Fibroblast of the aortic adventitia (primary cell): ENCODE measurements at places on chromosomes 1 and 21.

DNA sequence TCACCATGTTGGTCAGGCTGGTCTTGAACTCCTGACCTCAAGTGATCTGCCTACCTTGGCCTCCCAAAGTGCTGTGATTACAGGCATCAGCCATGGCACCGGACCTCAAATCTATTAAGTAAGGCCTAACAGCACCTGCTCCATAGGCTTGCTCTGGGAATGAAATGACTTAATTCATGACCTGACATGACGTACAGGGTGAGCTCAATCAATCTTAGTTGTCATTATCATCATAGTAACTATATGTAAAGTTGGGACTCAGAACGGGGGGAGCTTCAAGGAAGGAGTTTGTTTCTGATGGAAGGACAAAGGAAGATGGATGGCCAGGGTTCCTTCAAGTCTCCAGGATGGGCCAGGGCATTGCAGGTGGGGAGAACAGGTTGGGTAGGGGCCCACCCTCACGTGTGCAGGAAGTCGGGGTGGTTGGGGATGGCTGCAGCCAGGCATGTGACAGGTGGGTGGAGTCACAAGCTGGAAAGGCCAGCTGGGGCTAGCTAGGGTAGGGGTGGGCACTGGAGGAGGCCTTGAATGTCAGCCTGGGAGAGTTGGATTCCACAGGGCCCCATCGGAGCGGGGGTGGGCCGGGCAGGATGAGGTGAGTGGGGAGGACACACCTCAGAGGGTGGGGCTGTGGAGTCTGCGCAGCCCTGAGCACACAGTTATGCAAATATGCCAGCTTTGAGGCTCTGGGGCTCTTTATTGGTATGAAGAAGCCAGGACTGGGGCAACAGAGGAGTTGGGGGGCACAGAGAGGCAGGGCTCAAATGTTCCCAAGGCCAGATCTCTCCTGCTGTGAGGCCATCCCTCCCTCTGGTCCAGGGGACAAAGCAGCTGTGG lies 9.6 kb downstream of the TRIM62 start:
- DNase-seq, result no peak

GRCh38 chr1:82441402-82441801 lies 640.7 kb downstream of the ADGRL2 start:
- no peak for DNase-seq

GRCh38 chr1:217189362-217189761 lies 441.5 kb downstream of the GPATCH2 start:
- no peak for DNase-seq

- peak; percentile 69 for DNase-seq
Measured at GRCh38 chr1:178639326-178639725, 85.7 kb upstream of the RALGPS2 start.

GRCh38 chr1:235093013-235093695 lies 35.5 kb downstream of the TOMM20 start:
- peak; percentile 79 for DNase-seq

DNA sequence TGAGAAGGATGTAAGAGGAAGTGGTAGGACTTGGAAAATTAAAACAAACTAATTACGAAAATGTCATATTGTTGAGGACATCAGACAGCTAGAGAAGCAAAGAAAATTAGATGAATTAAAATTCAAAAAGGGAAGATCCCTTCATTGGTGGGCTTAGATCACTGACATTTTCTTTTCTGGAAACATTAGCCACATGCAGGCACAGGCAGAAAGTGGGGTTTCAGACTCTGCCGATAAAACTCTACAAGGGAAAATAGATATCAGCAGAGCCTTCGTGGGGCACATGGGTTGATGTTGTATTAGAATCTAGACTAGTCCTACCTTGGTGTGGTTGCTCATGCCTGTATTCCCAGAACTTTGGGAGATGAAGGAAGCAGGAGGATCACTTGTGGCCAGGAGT lies 12.4 kb upstream of the RGS1 start:
- no peak for DNase-seq

DNA sequence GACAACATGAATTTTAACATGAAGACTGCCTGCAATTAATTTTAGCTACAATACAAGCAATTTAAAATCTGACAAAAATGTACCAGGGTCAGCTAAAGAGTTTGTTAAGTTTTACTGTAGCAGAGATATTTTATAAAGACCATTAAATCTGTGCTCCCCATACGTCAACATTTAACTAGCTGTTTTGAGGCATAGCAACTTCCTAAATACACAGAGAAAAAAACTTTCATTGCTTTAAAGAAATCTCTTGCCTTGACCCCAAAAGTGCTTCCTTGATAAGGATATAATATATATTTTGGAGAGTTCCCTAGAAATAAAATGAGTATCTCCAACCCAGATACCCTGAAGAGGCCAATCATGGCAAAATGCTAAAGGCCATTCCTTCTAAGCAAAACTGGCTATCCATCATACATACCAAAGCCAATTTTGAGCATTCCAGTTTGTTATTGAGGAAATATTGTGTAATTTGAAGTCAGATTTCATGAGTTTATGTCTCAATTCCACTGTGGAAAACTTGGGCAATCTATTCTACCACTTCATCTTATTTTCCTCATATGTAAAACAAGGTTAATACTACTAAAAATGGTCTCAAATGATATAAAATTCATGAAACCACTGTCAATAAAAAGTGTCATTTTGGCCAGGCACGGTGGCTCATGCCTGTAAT lies 19.1 kb downstream of the ASPM start:
- DNase-seq, result peak; percentile 90

DNA sequence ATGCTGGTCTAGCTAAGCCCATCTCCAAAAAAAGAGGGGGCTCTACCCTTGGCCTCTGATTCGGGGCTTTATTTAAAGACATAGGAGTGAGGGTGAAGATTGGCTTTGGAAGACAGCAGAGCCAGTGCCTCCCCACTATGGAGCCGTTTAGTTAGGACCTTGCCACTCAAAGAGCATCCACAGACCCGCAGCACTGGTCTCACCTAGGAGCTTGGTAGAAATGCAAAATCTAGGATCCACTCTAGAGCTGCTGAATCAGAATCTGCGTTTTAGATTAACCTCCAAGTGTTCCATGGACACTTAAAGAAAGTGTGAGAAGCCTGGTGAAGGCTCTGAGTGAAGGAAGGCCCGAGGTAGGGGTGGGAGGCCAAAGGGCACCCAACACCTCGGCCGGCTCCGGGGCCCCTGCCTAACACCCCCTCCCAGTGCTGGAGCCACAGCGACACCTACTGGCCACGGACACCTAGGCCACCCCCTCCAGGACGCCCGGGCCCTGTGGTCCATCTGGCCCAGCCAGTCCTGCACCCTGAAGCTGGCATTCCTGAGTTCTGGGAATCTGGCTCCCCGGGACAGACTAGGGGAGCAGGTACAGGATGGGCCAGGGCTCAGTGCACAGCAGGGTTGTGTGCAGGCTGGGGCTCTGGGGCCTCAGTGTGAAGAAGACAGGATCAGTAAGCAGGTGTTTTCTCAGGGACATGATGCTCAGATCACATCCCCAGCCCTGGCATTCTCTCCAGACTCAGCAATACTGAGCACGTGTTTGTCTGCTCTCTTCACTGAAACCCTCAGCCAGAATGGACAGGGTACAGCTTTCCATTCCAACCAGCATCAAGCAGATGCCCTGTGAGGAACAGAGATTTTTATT lies 79.2 kb downstream of the TMEM53 start:
- peak; percentile 53 for DNase-seq

DNA sequence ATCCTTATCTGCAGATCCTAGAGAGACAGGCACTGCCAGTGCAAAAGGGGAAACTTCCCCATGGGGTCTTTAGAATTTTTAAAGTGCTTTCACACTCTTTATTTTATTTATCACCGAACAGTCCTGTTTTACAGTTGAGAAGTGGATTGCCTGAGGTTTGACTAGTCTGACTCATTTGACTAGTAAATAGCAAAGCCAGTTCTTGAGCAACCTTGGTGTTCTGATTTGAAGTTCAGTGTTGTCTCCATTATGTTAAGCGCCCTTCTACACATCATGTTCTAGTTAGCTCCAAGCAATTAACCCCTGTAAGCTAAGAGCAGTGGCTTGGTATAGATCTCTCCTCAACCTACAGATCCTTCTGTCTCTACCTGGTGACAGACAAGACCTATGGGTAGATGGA lies 262.9 kb downstream of the CACNA1E start:
- DNase-seq, result no peak

DNA sequence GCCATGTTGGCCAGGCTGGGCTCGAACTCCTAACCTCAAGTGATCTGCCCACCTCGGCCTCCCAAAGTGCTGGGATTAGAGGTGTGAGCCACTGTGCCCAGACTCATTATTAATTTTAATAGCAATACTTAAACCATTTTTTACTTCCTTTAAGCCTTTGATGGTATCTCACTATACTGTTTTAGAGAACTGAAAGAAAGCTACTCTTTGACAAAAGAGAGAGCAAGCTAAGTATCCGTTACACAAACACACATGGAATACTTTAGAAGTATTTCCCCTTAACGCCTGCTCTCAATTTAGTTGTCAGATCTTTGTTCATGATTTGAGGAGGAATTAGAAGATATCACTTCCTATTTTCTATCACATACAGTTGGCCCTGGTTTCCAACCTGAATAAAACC lies 189.4 kb downstream of the COP1 start:
- no peak for DNase-seq

DNA sequence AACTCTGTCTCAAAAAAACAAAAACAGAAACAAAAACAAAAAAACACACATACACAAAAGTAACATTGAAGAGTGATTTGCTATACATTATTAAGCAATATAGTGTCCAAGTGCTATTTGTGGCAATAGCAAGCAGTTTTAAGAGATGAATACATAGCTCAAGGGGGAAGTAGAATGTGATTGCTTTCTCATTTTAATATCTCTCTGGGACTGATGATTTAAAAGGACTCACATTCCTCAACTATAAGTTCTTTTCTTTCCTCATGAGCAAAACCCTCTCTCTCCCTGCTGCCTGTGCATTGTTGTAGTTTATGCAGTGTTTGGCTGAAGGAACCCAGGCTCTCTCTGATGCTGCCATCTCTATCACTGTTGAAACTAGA lies 47.0 kb upstream of the CSF1 start:
- peak; percentile 32 for DNase-seq

GRCh38 chr1:59169703-59170102 lies 127.2 kb upstream of the FGGY start:
- DNase-seq, result peak; percentile 76

DNA sequence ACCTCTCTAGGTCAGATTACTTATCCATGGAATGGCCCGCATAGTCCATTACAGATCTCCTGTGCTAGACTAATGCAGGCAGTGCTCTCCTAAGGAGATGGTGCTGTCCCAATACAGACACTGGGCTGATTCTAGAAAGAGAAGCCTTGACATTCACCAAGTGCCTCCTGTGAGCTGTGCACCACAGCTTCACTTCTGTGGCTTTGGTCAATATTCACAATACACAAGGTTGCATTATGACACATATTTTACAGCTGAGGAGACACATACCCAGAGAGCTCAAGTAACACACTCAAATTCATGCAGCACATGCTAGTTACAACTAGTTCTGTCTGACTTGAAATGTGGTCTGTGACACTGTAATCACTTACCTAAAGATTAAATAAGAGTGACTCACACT lies 59.4 kb upstream of the LRRC8B start:
- DNase-seq, result no peak

DNA sequence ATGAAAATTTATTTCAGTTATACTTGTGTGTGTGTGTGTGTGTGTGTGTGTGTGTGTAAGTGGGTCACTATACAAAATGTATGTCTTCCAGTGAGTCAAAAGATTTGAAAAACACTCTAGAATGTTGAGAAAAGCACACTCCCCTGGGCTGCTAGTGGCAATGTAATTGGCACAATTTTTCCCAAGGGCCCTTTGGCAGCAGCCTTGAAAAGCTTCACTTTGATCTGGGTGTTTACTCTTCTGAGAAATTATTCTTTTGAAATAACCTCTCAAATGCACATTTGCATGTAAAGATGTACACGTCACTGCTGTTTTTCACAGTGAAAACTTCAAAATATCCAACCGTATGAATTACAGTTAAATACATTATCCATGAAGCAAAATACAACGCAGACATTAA lies 22.1 kb upstream of the SLC44A3 start:
- no peak for DNase-seq

DNA sequence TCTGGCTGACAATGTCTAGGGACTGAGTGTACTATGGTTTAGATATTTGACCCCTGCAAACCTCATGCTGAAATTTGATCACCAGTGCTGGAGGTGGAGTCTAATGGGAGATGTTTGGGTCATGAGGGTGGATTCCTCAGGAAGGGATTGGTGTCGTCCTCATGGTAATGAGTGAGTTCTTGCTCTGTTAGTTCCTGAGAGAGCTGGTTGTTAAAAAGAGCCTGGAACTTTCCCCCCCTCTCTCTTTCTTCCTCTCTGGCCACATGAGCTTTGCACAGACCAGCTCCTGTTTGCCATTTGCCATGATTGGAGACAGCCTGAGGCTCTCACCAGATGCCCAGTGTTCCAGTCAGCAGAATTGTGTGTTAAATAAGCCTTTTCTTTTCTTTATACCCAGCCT lies 36.6 kb upstream of the CNIH3 start:
- no peak for DNase-seq

DNA sequence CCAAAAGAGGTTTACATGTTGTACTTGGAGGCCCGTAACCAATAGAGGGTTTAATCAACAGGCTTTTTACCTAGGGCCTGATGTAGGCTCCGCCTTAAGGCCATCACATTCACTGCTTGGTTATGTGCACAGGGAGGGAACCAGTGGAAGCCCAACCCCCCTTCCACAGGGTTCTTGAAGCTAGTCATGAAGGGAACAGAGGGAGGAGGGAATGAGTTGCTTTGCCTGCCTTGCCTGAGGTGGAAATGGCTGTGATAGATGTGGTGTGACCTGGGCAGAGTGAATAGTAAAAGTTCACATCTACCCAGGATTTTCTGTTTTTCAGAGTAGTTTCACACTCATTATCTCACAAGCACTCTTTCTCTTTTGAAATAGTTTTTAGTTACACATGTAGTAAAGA lies 215.1 kb downstream of the ST6GALNAC3 start:
- no peak for DNase-seq

DNA sequence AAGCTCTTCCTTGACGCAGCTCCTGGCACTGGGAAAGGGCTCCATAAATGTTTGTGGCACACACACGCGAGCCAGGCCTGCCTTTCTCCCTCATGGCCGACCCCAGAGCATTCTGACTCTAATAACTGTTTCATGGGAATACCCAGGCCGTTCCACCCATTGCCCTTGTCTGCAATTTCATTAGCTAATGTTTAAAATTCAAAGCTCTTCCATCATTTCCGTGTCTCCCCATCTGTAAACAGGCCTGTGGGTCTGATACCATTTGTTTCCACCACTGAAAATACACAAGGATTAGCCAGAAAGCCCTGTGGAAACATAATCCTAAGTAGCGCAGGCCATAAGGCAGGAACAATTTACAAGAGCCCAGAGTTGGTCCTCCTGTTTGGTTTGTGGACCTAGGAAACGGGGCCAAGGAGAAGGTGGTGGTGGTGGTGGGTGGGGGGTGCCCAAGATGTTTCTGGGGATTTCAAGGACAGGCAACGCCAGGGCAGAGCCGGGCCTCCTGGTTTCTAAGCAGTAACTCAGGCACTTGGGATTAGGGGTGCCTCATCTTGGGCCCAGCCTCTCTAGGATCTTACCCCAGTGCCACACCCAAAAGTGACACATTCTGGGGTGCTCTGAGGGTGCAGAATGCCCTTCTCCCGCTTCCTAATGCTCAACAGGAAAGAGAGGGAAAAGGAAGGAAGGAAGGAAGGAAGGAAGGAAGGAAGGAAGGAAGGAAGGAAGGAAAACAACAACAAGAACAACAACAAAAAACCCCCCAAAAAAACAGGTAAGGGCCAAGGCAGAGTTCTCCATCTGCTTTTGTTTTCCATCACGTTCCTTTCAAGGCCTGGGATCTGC lies 79.4 kb downstream of the SSBP3 start:
- DNase-seq, result no peak

- DNase-seq, result peak; percentile 59
Measured at GRCh38 chr1:71640116-71640515, 559.3 kb upstream of the ZRANB2 start.

- DNase-seq, result peak; percentile 62
Measured at GRCh38 chr1:25821630-25822091, 1.9 kb downstream of the MTFR1L start.
